ENCODE measurements at places on chromosomes 5 and 9. TPM values are rescaled to one million over a fixed set of nuclear protein-coding genes. Genes with fewer than 3 reads are reported as not detected.

GRCh38 chr9:35725362-35725761, 6.6 kb downstream of the TLN1 start:
- no peak for DNase-seq

GRCh38 chr9:24189986-24190385, 355.7 kb downstream of the IZUMO3 start:
- no peak for DNase-seq

DNA sequence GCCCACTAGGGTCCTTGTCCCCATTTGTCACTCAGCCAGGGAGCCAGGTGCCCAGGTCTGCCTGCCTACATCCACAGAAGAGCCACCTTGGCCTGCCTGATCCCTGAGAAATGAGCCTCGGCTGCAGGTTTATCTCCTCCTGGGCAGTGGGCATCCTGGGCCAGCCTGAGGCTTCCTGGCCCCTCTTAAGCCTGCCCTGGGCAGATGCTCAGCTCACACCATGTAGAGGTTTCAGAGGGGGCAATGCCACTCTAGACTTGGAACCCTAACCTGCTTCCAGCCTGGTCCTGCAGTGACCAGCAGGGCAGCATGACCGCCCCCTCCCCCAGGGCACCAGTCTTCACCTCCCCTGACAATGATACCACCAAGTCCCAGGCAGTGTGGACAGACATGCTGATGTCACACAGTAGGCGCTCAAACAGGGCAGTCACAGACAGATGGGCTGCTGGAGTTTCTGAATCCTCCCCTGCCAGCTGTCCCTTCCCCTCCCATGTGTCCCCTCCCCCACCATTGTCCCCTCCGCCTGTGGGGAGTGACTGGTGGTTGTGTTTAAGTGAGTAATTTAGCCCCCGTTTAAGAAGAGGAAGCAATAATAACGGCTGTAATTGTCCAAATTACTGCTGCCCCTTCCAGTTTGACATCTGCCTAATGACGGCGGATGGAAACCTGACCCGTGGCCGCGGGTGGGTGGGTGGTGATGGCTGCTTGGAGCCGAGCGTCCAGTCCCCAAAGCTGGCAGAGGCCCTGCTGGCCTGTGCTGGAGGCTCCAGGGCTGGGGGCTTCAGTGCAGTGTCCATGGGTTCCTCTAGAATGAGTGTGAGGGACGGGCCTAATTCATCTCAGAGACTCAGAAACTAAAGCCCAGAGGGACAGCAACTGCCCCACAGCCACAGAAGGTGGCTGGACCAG, 147.7 kb downstream of the BARX1 start:
- no peak for DNase-seq

Gene OR1J2
- not detected for total RNA-seq

Gene AIF1L
- total RNA-seq = 2.7 TPM

Gene ENG
- total RNA-seq = 7.0 TPM

Gene INSL4
- total RNA-seq = not detected
